Stimulated activated CD4-positive, alpha-beta T cell treated with anti-CD3 and anti-CD28 coated beads, Interleukin-4, amount 100 ng/mL, for 24 hours (primary cell): ENCODE measurements at places on chromosomes 5 and 9.

- DNase-seq = no peak
Observed at GRCh38 chr5:131763968-131764367, 32.8 kb downstream of the FNIP1 start.

DNA sequence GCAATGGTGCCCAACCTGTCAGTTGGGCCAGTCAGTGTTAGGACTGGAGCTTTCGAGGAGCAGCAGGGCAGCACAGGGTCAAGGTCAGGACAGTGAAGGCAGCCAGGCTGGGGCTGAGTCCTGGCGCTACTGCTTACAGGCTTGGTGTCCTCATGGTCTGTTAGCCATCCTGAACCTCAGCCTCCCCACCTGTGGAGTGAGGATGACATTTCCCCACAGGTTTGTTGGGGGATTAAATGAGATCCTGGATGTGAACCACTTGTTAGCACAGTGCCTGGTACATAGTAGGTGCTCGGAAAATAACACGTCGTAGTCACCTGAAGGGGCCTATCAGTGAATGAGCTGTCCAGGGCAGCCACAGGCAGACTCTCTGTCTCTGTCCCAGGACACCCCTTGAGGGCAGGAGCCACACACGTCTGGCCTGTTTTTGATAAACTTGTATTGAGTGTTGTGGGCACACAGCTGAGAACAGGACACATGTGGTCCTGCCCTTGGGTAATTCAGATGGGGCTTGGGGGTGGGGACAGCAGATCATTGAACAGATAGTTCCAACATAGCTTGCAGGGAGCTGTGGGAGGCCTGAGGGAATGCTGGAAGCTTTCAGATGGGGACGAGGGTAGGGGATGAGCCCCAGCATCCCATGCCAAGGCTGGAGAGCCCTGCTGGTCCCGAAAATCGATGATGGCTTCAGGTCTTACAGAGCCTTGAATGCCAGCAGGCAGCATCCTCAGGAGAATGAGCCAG is 69.3 kb downstream of the AMBP start:
- DNase-seq = no peak

DNA sequence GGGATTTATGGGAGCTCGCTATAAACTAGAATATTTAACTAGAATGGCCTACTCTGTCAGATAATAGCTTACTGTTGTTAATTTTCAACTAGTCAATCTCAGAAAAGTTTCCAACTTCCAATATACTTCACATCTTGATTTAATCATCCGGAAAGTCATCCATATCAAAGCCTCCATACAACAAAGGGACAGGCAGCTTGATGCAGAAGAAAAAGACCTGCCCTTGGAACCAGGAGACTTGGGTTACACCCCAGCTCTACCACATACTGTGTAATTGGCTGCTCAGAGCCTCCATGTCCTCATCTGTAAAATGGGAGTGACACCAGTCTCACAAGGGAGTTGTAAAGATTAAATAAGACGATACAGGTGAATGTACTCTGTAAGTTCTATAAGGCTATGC is 1.9 kb downstream of the PTPN3 start:
- DNase-seq = no peak

DNA sequence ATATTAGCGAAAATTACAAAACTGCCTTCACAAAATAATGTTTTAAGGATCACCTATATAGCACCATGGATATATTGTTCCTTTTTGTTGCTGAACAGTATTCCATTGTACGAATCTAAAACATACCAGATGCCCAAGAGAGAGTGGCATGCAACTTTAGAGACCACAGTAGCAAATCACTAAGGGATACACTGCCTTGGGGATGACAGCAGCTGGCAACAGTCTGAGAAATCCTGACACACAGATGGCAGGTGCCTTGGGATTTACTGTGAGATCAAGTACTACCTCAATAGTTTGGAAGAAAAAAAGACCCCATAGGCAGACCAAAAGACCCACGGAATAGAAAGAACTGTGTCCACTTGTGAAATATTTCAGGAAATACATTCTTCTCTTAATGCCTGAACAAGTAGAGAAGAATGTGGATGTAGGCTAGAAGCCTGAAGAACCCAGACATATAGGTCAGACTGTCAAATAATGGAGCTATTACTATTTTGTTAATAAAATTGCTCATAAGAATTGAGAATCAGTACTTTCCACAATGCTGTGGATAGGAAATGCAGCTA is 53.4 kb downstream of the PLPP1 start:
- DNase-seq = no peak

GRCh38 chr5:131957721-131958441 is 12.4 kb upstream of the MEIKIN start:
- no peak for DNase-seq

GRCh38 chr9:90020276-90020871 is 415.6 kb downstream of the GADD45G start:
- no peak for DNase-seq

- DNase-seq = peak; percentile 74
Observed at GRCh38 chr9:120931231-120932085, 4.9 kb upstream of the TRAF1 start.

GRCh38 chr9:14314929-14315874 is 1.3 kb upstream of the NFIB start:
- DNase-seq = no peak

DNA sequence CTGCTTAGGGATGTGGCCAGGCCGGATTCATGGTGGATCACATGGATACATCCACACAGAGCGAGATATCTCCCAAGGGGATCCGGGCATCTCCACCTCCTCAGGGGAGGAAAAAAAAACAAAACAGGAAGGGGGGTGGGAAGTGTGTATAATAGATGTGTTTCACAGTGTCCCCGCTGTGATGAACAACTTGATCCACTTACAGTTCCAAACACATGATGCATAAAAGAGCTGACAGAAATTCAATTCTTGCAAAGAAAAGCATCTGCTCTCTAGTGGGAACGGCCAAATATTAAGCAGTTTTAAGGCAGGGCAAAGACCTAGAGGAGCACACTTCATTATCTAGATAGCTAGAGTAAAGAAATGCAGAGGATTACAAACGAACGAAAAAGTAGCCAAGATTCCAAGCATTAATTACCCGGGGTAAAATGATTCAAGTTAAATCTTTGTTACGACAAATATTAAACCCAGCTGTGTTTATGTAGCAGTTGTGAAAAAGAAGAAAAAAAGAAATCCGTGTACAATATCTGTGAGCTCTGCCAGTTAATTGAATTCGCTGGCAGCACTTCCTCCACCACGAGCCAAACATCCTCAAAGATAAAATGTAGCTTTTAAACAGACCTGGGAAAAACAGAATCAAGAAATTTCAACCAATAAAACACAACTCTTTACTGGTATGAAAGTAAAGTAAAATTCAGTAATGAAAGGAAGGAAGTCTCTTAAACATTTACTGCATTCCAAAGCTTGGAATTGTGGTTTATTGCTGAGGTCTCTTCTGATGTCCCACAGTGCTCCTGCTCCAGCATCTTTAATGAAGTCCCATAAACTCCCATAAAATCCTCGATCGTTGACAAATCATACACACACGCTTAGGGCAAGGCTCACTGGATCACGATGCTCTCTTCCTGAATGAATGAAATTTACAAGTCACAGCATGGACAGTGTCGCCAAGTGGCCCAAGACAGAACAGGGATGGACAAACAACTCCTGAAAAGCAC is 213.0 kb downstream of the CRB2 start:
- DNase-seq = no peak

DNA sequence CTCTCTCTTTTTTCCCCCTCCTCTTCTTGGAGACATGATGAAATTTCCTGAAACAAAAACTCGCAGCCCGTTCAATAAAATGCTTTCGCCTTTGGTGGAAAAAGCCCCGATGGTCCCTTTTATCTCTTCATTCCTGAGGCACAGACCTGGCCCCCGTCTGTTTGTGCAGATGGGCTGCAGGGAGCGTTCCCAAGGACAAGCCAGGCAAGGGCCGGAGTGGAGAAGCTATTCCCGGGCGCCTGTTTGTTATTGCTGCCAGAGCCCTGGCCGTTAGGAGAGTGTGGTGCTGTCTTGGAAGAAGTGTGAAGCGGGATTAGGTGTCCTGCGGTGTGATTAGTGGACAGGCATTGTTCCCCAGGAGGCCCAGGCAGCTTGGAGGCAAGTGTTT is 71.9 kb downstream of the SMIM23 start:
- DNase-seq = no peak

GRCh38 chr5:138543730-138544104 is 681 bp upstream of the ETF1 start:
- DNase-seq = no peak

DNA sequence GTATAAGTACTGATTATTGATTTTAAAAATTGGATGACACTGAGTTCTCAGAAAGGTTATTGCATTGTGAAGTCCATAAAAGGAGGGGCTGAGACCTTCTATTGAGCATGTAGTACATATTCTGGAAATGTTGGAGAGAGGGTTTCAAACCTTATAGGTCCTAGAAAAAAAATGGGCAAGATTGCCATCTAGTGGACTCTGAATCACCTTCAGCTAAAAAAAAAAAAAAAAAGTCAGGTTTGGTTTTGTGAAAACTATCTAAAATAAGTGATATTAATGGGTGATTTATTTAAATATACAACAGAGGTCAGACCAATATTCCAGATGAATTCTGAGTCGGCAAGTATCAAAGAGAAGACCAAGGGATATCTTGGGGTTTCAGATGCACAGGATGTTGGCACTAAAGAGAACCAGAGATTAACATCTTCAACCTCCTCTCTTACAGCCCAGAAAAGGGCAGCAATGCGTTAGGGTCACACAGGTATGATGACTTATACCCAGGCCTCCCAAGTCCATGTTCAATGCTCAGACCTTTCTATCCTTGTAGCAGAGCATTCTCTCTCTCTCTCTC is 109.8 kb upstream of the NMUR2 start:
- DNase-seq = no peak

GRCh38 chr5:140737486-140737885 is 37.2 kb downstream of the ZMAT2 start:
- no peak for DNase-seq

DNA sequence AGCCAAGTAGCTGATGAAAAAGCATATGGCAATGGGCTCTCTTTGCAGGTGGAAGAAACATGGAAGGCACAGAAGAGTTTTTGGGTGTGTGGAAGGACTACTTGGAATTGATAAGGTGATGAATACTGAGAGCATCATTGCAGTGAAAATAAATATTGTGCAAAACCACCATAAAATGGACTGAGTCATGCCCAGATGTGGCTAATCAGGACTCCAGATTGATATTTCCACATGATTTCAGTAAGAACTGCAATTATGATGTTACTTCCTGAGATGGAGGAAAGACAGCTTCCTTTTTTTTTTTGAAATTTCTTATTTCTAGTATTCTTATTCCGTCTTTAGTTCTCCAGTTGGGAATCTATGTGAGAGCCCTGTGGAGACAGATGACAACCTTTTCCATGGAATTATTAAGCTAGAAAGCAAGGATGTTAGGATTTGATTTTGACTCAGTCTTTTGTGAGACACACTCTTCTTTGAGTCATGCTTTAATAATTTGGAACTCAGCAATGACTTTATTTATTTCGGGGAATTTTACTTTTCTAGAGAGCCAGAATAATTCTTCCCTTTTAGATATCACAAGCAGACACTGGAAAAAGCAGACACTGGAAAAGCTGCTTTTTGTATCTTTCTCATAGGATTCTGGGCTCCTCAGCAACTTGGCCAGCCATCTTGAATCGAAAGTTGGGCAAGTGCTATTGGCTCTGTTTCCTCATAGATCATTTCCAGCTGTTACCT is 94.2 kb upstream of the VCAN start:
- no peak for DNase-seq

- DNase-seq = no peak
Observed at GRCh38 chr5:108638021-108638420, 109.7 kb upstream of the FER start.

DNA sequence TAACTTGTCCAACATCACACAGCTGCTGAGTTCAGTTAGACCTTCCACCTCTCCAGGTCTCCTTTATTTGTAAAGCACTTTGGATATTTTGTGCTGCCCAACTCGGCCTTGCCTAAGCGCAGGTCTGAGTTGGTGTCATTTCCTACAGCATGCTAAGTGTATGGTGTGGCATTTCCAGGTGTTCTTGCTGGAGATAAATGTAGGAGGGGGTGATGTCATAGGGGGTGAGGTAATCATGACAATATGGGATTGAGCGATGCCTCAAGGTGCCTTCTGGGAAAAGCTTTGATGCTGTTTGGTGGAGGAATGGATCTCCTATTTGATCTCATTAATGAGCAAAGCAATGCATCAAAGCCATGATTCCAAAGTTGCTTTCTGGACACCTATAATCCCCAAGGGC is 32.3 kb upstream of the NEURL1B start:
- no peak for DNase-seq

DNA sequence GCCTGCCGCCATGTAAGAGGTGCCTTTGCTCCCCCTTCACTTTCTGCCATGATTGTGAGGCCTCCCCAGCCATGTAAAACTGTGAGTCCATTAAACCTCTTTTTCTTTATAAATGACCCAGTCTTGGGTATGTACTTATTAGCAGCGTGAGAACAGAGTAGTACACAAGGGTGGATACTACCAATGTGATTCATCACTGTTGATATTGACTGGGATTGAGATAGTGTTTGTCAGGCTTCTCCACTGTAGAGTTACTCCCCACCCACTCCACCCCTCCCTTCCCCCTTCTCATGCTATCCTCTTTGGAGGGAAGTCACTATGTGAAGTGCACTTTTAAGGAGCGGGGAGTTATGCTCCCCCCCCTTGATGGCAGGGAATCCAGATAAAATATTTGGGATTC is 11.4 kb upstream of the CRHBP start:
- DNase-seq = no peak

DNA sequence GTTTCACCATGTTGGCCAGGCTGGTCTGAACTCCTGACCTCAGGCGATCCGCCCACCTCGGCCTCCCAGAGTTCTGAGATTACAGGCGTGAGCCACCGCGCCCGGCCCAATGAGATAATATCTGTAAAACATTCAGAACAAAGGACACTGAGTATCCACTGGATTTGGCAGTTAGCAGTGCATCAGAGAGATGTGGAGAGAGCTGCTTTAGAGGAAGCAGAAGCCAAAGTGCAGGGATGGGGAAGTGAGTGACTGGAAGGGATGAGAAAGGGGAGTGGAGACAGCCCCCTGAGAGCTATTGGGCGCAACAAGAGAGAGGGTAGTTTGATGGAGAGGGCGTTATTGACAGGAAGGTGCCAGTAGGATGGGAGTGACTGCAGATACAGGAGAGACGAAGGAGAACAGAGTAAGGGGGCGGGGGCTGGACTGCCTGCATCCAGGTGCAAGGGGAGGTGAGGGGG is 157.5 kb upstream of the SHB start:
- DNase-seq = no peak

- DNase-seq = no peak
Observed at GRCh38 chr5:140213370-140213983, 38.5 kb downstream of the CYSTM1 start.
